ENCODE measurements at places on chromosomes 3 and 15.
A peak's percentile ranks its signal among the peaks of the same experiment; 100 is the strongest.

GRCh38 chr3:88149101-88149508 lies 654 bp upstream of the C3orf38 start:
- DNase-seq = peak; percentile 38

GRCh38 chr3:34300621-34301020 lies 502.2 kb downstream of the PDCD6IP start:
- no peak for DNase-seq

DNA sequence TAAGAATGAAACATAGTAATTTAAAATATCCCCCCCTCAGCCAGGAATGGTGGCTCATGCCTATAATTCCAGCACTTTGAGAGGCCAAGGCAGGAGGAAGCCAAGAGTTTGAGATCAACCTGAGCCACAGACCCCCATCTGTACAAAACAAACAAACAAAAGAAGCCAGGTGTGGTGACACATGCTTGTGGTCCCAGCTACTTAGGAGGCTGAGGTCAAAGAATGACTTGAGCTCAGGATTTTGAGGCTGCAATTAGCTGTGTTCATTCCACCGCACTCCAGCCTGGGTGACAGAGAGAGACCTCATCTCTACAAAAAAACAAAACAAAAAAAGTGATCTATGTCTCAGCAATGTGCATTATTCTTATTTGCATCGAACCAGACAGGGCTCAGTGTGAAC lies 800.8 kb downstream of the MCTP2 start:
- no peak for DNase-seq

DNA sequence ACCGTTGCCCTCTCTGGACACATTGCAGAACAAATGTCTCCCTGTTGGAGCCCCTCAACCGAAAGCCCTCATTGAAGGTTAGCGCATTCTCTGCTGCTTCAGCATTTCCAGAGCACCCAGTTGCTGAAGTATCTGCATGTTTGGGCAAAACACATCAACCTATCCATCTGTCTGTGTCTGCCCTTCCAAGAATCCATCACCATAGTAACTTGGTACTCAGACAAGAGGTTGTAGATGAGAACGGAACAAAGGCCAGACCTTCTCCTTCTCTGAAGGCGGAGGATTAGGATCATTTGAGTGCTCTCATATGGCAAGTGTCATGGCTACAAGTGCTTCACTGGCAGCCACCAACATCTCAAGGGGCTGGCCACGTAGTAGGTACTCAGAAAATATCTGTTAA lies 23.1 kb upstream of the RHO start:
- DNase-seq = no peak

- DNase-seq = no peak
Observed at GRCh38 chr15:89131731-89132130, 43.5 kb downstream of the ABHD2 start.

GRCh38 chr3:52280050-52280461 lies 1.6 kb upstream of the WDR82 start:
- no peak for DNase-seq

DNA sequence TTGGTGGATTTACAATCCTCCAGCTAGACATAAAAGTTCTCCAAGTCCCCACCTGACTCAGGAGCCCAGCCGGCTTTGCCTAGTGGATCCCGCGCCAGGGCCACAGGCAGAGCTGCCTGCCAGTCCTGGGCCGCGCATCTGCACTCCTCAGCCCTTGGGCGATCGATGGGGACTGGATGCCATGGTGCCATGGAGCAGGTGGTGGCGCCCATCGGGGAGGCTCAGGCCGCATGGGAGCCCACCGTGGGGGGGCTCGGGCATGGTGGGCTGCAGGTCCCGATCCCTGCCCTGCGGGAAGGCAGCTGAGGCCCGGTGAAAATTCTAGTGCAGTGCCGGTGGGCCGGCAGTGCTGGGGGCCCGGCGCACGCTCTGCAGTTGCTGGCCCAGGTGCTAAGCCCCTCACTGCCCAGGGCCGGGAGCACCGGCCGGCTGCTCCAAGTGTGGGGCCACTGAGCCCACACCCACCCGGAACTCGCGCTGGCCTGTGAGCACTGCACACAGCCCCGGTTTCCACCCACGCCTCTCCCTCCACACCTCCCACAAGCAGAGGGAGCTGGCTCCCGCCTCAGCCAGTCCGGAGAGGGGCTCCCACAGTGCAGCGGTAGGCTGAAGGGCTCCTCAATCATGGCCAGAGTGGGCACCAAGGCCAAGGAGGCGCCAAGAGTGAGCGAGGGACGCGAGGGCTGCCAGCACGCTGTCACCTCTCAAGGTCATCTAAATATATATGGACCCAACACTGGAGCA lies 38.8 kb upstream of the IGSF11 start:
- DNase-seq = no peak

DNA sequence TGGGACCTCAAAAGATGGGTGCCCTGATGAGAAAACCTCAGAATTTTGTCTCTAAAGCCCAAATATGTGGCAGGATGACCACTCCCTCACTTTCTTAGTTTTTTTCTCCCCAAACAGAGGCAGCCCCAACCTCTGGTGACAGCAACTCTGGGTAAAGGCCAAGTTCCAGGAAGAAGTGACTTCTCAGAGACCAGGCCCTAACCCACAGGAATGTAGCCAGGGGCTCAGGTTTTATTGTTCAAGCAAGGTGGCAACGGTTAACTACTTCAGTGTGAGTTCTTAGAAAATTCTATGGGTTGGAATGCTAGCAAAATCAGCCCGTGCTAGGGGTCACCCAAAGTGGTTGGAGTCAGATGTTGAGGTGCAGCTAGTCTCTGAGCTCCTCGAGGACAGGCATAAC lies 5.1 kb upstream of the DNAJA4 start:
- peak; percentile 58 for DNase-seq

DNA sequence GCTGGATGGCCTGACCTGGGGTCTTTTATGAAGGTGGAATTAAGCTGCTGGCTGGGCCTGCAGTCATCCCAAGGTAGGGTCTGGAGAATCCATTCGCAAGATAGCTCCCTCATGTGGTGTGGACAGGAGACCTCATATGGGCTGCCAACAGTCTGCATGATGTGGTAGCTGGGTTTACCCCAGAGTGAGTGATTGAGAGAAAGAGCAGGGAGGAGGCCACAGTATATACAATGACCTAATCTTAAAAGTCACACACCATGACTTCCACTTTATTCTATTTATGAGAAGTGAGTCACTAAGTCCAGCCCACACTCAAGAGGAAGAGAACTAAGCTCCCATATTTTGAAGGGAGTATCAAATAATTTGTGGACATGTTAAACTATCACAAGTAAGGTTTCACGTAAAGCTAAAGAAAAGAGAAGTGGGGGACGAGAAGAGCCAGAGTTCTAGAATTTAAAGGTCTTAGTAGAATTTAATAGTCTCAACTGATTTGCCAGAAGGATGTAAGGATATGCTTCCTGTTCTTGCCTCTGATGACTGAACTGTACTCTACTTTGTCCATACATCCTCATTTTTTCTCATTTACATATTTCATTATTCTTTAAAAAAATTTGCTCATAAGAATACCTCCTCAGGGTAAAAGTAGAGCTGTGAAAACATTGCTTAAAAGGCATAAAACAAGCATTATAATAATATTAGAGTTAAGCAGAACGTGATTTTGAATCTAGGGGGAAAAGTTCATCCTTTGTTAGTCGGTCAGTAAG lies 184.4 kb downstream of the PEX5L start:
- no peak for DNase-seq

- DNase-seq = peak; percentile 52
Observed at GRCh38 chr3:99674086-99674789, 35.8 kb downstream of the COL8A1 start.

GRCh38 chr15:77966540-77967234 lies 110.8 kb downstream of the TBC1D2B start:
- DNase-seq = peak; percentile 77

DNA sequence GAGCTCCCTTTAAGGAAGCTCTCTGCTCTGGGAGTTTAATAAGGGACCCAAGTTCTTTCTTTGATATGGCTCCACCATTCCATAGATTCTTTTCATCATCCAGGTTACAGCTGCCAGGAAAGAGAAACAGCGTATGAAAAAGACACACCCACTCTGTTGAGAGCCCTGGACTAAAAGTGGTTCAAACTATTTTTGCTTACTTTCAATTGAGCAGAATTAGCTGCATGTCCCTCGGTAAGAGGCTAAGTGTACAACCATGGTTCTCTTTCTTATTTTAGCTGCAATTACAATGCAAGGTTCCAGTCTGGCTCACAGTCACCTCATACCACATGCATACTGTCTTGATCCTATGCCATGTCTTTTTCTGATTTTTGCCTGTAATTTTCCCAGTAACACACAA lies 1288.3 kb downstream of the NSUN3 start:
- no peak for DNase-seq

DNA sequence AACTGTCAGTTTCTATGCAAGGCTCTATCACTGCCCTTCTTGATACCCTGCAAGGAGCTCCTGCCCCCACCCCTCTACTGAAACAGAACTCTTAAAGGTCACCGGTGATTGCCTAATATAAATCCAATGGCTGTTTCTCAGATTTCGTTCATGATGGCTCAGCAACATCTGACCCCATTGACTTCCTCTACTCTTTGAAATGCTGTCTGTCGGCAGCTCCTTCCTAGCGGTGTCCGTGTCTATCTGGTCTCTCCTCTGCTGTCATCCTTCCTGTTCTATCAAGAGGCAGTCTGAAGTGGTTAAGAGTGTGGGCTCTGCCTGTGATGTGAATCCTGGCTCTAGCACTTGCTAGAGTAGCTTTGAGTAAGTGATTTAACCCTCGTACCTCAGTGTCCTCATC lies 5.5 kb downstream of the TMEM266 start:
- DNase-seq = no peak

- DNase-seq = no peak
Observed at GRCh38 chr15:82802497-82802896, 3.4 kb downstream of the FSD2 start.

GRCh38 chr15:58980351-58980939 lies 7.0 kb upstream of the RNF111 start:
- DNase-seq = no peak

DNA sequence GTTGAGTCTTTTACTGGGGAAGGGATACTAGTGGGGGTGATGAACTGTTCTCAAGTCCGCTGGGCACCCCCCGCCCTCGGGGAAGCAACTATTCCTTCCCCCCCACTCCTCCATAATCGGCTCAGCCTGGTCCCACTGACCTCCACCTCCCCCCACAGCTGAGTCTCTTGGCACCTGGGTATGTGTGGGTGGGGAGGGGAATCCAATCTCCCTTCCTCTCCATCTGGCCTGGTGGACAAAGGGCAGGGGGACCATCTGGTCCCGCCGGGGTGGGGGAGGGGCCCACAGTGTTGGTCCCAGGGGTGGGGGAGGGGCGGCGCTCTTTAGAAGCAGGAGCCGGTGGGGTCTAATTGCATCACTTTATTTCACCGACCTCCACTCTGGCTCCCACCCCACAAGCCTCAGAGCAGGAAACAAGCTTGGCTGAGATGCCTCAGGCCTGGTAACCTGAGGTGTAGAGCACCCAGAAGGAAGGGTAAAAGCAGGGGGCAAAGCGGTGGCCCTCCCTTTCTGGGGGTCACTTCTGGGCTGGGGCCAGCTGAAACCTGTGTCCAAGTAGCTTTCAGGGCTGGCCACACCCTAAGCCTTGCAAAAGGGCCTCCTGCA lies 1.0 kb upstream of the PCBP4 start:
- no peak for DNase-seq

DNA sequence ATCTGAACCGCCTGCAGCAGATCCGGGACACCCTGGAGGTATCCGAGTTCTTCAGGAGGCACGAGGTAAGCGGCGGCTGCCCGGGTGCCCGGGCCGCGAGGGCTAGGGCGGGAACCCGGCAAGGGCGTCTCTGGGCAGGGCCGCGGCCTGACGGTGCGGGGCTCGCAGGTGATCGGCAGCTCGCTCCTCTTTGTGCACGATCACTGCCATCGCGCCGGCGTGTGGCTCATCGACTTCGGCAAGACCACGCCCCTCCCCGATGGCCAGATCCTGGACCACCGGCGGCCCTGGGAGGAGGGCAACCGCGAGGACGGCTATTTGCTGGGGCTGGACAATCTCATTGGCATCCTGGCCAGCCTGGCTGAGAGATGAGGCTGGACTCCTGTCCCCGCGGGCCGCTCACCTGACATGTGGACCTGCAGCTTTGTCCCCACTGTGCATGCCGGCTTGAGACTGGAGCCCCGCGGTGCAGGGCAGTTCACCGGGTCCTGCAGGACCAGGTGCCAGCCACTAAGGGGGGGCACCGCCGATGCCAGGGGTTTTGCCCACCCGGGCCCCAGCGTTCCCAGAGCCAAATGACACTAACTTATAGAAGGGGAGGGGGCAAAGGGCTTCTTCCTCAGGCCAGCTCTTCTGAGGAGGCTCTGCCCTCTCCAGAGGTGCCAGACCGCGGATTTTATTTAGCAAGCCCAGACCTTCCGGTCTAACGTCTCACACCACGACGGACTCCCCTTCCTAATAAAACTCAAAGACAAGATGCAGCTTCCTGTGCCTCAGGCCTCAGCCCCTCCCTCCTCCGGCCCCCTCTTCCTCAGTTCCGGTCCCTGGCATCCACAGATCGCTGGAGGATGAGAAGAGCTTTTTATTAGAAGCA lies 9.4 kb downstream of the ITPKA start:
- DNase-seq = no peak

DNA sequence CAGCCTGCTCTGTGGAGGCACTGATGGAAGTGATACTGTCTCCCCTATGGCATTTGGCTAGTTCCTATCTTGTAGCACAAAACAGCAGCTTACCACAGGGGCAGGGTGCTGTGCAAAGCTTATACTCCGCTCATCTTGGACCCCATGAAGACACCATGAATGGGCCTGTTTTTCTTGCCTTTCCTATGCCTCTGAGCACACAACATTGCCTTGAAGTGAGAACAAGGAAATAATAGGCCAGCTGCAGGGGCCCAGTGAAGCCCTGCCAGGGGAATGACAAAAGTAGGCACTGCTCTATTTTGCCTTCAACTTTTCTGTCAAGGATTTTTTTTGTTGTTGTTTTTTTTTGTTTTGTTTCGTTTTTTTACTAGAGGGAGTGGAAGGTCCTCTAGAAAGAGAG lies 110.3 kb downstream of the PDE8A start:
- no peak for DNase-seq

- no peak for DNase-seq
Observed at GRCh38 chr15:53811530-53811929, 52.1 kb upstream of the WDR72 start.

GRCh38 chr3:74550686-74551085 lies 63.8 kb downstream of the CNTN3 start:
- no peak for DNase-seq

DNA sequence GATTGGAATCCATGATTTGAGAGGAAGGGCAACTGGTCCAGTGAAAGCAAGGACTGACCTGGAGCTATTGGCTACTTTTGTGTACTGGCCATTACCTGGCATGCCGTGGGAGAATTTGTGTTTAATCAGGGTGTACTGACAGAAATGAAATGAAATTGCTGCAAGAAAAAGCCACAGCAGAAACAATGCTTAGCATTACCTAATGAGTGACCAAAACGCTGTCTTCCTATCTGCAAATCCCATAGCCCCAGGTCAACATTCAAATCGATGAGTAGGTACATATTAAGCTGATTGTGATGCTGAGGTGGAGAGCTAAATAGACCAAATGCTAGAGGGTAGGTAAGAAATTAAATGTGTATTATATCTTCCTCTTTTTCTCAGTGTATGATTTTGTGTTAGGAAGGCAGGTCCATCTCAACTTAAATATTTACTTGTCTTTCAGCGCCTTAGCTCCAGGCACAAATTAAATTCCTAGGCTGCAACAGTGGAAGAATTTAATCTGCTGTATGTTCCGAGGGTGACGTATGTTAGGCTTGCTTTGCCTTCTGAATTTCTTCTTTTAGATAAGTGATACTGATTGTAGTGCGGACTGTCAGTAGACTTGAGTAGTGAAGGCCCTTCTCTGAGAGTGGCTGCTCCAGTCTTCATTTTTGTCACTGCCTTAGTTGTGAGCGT lies 331.1 kb downstream of the SV2B start:
- DNase-seq = peak; percentile 18
